GOT3 (cell line): ENCODE measurements at places on chromosomes 3 and 15.

GRCh38 chr3:134380249-134380648 lies 6.0 kb upstream of the AMOTL2 start:
- no peak for DNase-seq

GRCh38 chr3:102329066-102329465 lies 105.7 kb upstream of the ZPLD1 start:
- no peak for DNase-seq

DNA sequence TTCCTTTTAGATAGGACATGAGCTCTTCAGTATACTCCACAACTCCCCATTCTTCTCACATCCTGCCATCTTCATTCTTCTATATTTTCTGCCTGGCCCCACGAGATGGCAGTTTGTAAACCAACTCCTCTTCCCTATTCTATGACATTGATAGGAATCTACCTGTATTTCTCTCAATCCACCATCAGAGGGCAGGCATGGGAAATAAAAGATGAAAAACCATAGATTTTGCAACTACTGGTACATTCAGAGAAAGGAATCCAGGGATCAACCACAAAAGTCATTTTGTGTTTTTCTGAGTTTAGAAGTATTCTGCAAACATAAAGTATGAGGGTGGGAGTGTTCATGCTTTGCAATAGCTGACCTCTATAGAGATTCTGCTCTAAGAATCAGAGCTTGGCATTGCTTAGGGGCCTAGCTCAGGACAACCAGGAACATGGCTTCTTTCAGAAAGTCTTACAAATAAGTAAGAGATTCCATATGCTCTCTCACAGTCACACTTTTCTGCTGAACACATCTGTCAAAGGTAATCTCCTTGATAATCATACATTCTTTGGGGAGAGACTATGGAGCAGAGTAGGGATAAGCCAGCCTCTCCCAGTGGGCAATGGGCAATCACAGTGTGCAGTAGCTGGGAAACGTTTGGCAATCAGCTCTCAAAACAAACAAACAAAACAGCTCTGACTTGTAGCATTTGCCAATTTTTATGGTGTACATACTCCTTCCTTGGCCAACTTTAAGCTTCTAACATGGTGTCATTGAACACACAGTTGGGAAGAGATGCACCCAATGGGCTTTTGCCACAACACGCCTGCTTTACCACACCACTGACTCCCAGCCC lies 43.1 kb upstream of the SLC25A36 start:
- DNase-seq = no peak

- no peak for DNase-seq
Observed at GRCh38 chr3:4994144-4994730, 15.0 kb downstream of the BHLHE40 start.

DNA sequence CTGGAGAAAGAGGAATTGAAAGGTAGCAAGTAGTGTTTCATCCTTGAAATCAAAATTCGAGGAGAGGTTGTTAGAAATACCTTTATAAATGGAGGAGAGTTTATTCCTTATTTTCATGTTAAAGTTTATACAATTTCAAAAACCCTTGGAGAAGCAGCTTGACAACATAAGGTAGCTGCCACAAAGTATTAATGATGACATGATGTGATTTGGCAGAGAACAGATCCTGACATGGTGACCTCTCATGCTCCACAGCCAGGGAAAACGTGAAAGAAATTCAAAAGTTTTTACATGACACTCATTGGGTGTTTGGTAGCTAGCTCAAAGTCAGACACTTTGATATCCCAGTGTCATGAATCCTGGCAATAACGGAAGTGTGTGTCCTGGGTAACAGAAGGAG lies 320.8 kb downstream of the GBE1 start:
- no peak for DNase-seq

DNA sequence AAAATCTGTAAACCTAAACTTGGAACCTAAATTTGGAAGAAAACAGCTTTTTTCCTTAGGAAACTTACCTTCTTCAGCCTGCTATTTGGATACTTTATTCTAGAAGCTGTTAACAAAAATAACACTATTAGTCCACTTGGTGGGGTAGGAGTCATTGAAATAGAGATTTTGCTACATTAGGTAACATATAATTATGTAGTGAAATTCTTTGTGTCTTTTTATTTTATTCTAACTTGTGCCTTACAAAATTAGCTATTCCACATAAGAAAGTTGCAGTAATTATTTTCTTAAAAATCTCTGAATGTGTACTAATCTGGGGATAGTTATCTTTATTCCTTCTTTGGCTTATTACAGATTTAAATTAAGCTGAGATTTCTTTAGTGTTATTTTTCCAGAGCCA lies 360.4 kb upstream of the ROBO2 start:
- DNase-seq = no peak

GRCh38 chr3:172099495-172099808 lies 60.1 kb downstream of the FNDC3B start:
- DNase-seq = no peak

- DNase-seq = no peak
Observed at GRCh38 chr3:66276705-66277274, 56.0 kb downstream of the SLC25A26 start.

DNA sequence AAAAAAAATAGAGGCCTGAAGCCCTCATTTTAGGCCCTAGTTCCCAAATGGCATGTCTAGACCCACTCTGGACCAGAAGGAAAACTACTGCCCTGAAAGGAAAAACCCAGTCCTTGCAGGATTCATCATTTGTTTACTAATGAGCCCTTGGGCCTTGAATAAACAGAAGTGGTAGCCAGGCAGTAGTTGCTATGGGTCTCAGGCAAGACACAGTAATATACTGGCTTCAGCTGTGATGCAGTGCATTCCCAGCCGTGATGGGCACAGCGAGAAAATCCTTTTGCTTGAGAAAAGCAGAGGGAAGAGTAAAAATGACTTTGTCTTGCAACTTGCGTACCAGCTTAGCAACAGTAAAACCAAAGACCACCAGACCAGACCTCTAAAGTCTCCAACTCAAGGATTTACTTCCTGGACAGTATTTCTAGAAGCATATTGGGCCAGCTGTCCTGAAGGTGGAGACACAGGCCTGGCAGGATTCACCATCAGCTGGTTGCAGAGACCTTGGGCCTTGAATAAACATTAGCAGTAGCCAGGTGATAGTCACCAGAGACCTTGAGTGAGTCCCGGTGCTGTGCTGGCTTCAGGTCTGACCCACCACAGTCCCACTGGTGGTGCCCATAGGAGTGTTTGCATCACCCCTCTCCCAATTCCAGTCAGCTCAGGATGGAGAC lies 208.3 kb upstream of the SLITRK3 start:
- DNase-seq = no peak

DNA sequence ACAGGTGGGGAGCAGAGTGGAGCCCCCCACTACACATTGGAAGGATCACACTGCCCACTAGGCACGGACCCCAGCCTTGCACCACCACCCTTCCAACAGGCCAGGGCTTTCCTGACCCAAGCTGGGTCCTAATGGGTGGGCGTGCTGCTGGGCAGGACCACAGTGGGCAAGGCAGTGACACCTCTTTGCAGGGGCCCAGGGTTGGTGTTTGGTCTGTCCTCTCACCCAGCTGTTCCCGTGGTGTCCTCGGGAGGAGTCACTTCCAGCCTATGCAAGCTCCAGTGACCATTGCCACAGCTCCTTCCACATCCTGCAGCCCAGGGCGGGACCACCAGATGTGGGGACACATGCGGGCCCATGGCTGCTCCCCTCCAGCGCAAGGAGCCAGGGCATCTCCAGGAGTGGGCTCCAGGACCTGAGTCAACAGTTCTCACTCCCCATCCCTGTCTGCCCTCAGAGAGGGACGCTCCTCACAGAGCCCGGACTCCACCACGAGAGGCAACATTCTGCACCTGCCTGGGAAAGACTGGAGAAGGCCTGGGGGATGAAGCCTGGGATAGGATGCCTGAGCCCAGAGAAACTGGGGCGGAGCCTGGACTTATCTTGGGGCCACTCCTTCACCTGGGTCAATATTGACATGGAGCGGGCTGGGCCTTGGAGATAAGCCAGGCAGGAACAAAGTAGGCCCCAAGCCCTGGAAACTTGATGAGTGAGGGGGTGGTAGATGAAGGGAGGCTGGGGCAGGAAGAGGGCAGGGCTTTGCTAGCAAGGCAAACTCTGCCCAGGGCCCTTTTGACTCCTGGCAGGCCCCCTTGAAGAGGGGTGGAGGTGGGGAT lies 3.9 kb upstream of the VILL start:
- no peak for DNase-seq

DNA sequence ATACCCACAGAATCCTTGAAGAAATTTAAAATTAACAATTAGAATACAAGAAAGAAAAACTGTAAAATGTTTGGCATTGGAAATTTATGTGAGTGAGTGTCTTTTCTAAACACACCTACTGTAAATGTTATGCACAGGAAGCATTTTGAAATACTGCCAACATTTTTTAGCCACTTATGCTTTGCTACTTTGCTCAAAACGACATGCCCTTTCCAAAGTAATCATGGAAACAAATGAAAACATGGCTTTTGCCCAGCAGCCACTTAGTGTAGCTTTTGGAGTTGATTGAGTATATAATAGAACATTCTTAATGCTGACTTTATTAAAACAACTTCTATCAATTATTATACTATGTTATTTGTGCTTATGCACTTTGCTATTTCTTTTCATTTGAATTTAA lies 823.0 kb downstream of the CADM2 start:
- DNase-seq = no peak

DNA sequence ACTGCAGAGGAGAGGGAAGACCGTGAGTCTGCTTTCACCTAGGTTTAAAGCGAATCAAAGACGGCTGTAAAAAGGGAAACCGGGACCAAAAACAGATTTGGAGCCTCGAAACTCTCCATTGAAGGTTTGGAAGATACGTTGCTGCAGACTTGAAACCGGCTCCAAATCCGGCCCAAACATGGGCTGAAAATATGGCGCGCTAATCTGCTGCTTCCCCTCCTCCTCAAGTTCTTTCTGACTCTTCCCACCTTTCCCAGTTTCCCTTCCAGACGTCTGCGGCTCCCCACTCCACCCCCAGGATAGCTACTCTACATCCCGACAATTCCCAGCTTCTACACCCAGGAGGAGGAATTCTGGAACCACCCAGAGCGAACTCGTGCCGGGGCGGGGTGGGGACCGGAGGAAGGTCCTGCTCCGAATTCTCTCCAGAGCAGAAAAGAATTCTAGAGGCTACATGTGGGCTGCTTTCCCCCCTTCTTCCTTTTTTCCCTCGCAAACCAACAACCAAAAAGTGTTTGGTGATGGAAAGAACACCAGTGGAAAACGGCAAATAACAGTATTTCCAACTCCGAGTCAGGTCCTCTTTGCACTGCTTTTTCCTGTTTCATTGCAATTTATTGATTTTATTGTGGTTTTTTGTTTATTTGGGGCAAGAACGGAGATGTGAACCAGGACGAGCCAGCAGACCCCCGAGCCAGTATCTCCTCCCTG lies 8.5 kb downstream of the EOMES start:
- no peak for DNase-seq

DNA sequence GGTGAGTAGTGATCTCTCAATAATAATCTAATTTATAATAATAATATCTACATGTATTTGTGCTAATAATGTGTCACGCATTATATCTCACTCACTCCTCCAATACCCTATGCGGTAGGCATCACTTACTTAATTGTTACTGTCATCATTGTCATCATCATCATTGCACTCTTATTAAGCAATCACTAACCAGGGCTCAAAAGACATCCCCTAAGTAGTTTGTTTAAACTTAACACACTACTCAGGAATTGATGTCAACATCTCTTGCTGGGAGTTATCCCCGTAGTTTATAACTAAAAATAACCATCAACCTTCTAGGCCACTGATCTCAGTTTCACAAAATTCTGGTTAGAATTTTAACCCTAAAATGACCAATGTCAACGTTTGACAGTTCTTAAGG lies 56.8 kb upstream of the ICE2 start:
- DNase-seq = no peak

DNA sequence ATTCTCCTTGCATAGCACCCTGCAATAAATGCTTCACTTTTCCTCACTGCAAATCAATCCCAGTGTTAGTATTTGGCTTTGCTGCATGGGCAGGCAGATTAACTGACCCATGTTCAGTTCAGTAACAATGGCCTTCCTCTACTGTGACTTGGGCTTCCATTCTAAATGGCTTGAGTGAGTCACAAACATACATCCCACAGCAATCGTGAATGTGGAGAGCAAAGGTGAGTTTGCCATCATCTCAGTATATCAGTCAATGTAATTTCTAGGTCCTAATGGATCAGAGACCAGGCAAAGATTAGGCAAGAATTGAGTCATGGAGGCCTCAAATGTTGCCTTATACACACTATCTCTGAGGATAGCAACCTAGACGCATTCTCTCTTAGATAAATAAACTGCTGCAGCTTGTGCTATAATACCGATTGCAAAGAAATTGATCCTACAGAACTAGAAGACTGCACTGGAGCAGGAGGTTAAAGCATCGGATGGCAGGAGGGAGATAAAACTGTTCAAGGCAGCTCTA lies 8.3 kb upstream of the ATP8B4 start:
- DNase-seq = no peak

DNA sequence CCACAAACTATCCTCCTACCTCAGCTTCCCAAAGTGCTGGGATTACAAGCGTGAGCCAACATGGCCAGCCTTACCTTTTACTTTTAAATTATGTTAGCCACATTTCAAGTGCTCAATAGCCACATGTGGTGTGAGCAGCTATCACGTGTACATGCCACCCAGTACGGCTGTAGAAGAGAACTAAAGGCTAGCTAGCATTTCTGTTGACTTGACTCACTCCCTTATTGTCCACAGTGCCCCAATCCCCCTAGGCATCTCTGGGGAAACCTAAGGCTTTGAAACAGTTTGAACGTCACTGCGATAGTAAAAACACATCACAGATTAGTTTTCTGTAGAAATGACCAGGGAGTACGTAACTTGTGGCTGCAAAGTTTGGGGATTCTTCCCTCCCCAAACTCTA lies 12.0 kb downstream of the C15orf40 start:
- DNase-seq = no peak

DNA sequence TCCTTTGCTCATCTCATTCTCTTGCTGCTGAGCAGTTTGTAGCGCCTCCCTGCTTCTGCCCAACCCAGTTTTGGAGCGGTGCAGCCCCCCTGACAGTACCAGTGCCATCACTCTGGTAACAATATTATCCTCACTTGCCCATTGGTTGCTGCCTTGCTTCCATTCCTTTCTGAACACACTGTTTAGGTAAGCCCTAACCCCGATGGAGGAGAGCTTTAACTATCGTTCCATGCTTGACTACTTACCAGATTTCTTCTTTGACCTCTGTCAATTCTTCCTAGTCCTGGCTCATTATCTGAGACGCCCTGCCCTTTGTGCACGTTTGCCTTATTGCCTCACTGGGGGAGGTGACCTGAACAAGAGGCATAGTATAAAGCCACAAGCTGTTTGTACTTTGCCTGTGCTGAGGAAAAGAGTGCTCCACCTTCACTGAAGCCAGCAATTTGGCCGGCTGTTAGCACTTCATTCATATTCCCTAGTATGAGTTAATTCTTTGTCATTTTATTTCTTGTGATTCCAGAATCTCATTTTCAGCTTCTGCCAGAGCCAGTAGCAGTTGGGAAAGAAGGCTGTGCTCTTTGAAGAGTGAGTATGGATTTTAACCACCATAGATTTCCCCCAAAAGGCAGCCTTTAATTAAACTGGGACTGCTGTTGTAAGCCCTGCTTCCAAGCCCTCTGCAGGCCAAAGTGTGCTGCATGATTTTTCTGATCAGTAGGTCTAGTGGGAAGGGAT lies 11.9 kb downstream of the ABHD6 start:
- DNase-seq = no peak

- no peak for DNase-seq
Observed at GRCh38 chr15:99943466-99943865, 210.2 kb upstream of the LYSMD4 start.

GRCh38 chr15:76203346-76204108 lies 107.7 kb downstream of the ETFA start:
- DNase-seq = no peak

- no peak for DNase-seq
Observed at GRCh38 chr3:57755368-57755675, 787 bp upstream of the SLMAP start.
